ENCODE measurements at places on chromosomes 11 and 22.

DNA sequence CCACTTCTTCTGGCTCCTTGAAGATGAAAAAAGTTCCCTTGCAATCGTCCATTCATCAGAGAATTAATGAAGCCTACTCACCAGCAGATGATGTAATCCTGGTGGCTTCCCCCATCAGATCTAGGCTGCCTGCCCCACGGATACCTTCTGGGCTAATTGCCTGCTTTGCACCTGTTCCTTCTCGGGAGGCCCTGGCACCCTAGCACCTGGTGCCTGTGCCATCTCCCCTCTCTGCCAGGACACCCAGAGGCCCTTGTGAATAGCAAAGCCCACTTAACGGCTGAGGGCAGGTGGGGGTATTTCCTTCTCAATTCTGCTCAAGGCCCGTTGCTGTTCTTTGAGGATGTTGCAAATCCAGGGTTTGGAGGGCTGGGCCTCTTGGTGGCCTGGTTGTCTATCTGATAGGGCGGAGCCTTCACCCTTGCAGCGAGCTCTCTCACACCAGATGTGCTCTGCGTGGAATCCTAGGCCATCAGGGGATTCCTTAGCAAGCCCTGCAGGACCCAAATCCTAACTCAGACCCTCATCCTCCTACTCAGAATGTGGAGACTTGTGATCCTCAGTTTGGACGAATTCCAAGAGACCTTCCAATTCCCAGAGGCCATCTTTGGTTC lies at the start of gene LMO2:
TSS of gene LMO2 (minus strand) at position 363 of the 614 bp plus-strand sequence. CDS start 22,360 bp downstream, outside the sequence.
- no peak for DNase-seq

- no peak for DNase-seq
Observed at GRCh38 chr11:72807021-72807693, 7.1 kb upstream of the ATG16L2 start.

- DNase-seq: no peak
Observed at GRCh38 chr22:24159650-24160049, 21.6 kb upstream of the SUSD2 start.

DNA sequence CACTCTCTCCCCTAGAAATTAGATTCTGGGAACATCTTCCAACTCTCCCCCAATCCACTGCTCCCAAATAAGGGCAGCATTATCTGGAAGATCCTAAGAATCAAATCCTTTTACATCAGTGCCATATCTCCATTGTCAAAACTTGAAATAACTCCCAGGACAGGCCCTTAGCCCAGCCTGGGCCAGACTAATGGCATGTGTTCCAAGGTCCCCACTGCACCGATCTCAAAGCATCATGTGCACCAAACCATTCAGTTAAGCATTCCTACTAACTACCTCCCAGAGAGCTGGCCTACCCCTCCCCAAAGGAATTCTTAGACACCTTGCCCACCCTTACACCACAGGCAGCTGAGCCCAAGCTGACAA lies 44.2 kb upstream of the POU2AF1 start:
- DNase-seq: no peak

- DNase-seq: no peak
Observed at GRCh38 chr11:108508653-108509593, 10.7 kb upstream of the POGLUT3 start.

GRCh38 chr11:110467556-110467955 lies 37.8 kb downstream of the FDX1 start:
- no peak for DNase-seq

All from AG08395 (cell line).